ENCODE measurements at places on chromosomes 1 and 21.

DNA sequence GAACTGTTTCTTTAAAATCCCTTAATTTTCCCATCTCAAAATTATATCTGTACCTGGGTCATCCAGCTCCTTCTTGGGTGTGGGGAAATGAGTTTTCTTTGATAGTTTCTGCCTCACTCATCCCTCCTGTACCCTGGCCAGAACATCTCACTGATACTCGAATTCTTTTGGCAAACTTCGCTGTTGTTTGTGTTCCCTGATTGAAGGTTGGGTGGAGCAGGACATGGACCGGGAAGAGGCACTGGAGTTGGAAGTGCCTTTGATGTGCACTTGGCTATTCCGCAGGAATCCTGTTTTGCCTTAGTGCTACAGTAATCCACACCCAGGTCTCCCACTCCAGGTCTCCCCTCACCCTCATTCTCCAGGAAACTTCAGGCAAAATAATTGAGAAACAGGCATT lies 11.2 kb downstream of the MINDY1 start:
- DNase-seq: no peak

DNA sequence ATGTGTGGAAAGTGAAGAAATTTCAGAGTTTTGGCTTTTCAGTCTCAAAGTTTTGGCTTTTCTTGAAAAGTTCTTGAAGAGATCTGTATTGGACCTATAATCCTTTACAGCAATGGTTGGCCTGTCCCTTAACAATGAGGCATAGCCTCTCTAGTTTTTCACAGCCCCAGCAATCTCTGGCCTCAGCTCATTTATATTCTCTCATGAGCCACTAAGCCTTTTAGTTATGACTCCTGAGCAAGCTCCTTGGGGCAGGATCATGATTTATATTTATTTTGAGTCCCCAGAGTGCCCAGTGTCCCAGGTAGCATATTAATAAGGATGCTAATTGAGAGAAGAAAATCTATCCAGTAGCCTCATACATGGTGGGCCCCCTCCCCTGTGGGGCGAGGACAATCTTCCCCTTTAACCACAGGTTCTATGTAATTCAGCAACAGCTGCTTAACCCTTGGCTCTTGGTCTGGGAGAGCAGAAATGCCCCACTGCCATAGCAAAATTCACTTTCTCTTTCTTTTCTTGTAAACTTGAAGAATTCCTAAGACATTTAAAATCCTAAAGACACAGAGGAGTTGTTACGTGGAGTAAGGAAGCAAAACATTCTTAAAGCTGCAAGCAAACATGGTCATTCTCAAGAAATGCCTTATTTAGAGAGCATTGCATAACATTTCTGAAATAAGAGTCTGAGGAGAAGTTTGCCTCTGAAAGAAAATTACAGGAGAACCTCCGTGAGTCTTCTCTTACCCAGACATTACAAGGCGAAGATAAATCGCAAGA lies 6.3 kb downstream of the NGF start:
- DNase-seq: no peak

GRCh38 chr1:219189021-219189824 lies 15.5 kb downstream of the LYPLAL1 start:
- no peak for DNase-seq

DNA sequence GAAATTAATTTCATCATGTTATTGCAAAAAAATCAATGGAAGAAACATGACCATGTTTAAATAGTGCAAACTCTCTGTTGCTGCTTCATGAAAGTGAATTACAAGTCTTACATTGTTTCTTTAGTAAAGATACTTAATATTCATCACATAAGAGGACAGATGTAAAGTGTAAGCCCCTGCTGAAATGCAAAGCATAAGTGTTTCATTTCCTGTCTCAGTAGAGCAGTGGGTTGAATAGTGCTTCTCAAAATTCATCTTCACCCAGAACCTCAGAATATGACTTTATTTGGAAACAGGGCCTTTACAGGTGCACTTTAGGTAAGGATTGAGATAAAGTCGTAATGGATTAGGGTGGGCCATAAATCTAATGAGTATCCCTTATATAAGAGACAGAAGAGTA lies 738.4 kb upstream of the RGS18 start:
- no peak for DNase-seq

GRCh38 chr1:25520446-25521061 lies 22.9 kb upstream of the LDLRAP1 start:
- no peak for DNase-seq

GRCh38 chr1:42096554-42096953 lies 56.7 kb upstream of the GUCA2B start:
- no peak for DNase-seq

GRCh38 chr1:31781756-31782371 lies 17.7 kb upstream of the ADGRB2 start:
- no peak for DNase-seq

DNA sequence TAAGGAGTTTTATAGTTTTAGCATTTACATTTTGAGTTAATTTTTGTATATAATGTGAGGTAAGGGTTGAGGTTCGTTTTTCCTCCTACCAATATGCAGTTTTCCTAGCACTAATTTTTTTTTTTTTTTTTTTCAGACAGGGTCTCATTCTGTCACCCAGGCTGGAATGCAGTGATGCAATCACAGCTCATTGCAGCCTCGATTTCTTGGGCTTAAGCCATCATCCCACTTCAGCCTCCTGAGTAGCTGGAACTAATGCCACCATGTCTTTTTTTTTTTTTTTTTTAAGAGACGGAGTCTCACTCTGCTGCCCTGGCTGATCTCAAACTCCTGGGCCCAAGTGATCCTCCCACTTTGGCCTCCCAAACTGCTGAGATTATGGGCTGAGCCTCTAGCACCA lies 2.5 kb upstream of the UBASH3A start:
- DNase-seq: no peak

DNA sequence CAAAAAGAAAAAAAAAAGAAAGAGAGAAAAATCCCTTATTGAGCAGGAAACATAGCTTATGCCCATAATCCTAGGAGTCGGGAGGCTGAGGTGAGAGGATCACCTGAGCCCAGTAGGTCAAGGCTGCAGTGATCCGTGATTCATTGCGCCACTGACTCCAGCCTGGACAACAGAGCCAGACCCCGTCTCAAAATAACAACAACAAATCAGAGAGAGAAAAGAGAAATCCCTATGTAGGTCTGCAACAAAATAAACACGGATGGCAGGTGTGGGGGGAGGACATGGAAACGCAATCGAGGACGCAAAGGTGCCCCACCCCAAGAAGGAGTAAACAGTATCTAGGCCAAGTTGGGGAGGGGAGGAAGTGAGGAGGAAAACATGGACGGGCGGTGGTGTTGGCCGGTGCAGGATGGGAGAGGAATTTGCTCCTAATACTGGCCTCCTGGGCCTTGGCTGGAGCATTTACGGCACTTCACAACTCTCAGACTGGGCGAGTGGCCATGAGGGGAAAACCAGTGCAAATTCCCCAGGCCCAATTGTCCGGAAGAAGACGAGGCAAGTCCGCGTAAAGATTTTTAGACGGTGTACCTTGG lies 609 bp upstream of the CHTOP start:
- DNase-seq: no peak

DNA sequence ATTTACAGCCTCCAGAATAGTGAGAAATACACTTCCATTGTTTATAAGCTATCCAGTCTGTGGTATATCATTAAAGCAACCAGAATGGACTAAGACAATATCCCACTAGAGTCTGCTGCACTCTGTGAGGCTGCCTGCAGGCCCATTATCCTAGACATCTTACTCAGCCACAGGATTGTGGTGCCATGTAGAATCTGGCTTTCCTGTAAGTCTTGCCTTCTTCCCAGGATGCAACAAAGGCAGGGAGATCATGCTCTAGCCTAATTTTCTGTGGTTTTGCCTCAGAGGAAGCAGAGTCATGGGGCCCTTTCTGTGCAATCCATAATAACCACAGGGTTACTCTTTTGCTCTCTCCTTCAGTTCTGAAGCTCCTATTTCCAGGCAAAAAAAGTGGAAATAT lies 299.1 kb upstream of the DEPDC1 start:
- no peak for DNase-seq

DNA sequence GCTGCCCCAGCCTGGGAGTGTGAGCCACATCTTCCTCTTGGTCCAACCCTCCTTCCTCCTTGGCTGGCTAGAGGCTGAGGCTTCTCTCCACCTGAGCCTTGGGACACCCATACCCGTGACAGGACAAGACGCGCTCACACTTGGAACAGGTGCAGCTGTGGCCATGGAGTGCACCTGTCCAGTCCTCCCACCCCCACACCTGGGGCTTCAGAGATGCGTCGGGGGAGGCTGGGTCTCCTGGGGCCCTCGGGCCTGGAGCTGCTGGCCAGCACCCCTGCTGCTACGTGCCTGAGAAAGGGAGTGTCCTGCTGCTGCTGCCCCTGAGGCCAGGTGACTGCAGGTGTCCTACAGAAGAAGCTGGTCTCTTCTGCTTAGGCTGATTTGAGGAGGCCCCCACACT lies 37.0 kb upstream of the TMEM52 start:
- DNase-seq: no peak

DNA sequence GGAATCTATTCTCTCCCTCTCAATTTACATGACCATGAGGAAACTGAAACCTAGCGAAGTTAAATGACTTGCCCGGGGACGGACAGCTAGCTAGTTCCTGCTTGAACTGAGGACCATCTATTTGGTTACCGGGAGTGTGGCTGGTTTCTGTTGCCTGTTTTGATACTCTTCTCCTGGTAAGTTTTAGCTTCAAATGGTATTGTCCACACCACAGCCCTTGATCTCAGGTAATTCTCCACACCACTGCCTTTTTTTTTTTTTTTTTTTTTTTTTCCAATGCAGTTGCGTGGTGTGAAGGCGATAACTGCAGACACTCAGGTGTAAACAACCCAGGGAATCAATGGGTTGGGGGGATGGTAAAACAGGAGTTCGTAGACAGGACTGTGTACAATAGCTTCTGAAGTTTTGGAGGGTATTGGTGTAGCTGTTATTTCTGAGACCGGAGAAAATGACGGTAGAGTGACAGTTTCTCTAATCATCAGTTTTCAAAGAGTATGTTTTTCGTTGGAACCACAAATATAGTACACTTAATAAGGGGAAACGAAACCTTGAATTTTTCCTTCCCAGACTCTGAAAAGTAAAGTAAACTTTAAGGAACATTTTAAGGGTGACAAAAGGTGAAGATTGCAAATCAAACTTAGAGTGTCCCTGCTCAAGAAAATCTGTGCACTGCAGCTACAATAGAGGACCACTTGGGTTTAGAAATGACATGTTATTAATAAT lies 125.3 kb upstream of the CACYBP start:
- DNase-seq: no peak

GRCh38 chr1:88237058-88237457 lies 447.0 kb upstream of the PKN2 start:
- no peak for DNase-seq

GRCh38 chr1:17908945-17909344 lies 153.8 kb downstream of the ACTL8 start:
- DNase-seq: no peak

GRCh38 chr1:63774617-63775417 lies 1.0 kb downstream of the ROR1 start:
- no peak for DNase-seq

DNA sequence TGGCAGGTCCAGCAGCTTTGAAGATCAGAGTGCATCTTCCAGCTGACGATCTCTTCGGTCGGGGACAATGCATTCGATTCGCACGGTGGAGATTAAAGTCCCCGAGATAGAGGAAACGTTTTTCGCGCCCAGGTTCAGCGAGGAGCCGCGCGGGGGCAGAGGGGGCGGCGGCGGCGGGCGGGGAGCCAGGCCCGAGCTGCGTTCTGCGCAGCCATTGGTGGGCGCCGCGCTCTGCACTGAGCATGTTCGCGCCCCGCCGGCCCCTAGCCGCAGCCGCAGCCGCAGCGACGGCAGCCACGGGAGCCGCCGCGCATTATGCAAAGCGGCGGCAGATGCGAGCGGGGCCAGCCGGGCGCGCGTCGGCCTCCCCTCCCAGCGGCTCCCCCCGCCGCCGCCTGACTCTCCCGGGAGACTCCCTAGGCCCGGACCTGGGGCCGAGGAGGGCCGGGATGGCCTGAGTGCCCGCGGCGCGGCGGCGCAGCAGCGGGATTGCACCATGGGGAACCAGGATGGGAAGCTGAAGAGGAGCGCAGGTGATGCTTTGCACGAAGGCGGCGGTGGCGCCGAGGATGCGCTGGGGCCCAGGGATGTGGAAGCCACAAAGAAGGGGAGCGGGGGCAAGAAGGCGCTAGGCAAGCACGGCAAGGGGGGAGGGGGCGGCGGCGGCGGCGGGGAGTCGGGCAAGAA lies at the start of gene FMN2:
TSS of gene FMN2 (plus strand) at position 270 of the 687 bp plus-strand sequence. CDS start at position 497, 227 bp downstream.
- DNase-seq: peak; percentile 68

DNA sequence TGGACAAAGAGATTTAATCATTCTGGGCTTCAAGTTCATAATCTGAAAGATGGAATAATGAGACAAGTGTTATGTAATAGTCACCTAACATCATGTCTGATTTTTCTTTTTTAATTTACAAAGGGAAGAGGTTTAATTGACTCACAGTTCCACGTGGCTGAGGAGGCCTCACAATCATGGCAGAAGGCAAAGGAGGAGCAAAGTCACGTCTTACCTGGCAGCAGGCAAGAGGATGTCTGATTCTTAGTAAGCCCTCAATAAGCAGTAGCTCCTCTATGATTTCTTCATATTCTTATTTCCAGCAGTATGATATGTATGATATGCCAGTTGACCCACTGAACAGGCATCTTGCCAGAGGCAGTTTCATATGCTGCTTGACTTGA lies 152.7 kb downstream of the S1PR1 start:
- no peak for DNase-seq

- no peak for DNase-seq
Measured at GRCh38 chr1:172375211-172375631, 45.3 kb upstream of the C1orf105 start.

DNA sequence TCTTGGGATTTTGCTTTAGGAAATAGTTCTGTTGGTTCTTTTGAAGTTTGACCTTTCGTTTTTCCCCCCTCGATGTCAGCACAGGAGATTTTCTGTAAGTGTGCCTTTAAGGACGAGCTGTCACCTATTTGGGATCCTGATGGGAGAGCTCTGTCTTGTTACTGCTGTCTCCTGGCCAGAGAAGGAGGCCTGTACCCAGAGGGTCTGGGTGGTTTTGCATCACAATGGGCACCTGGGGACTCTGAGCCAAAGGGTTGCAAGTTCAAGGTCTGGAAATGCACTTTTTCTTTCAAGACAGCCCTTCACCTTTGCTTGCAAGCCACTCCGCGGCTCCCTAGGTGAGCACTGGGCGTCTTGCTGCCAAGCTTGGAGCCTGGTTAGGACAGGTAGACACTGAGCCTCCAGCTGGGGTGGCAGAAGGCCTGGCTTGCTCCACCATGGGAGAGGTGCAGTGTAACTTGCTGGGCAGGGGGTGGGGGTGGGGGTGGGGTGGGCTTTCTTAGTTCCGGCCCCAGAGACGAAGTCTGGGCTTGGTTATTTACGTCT lies 2.9 kb downstream of the AJAP1 start:
- no peak for DNase-seq

- DNase-seq: no peak
Measured at GRCh38 chr1:68495532-68495931, 1.4 kb downstream of the DEPDC1 start.

- DNase-seq: no peak
Measured at GRCh38 chr21:17537299-17537698, 24.5 kb downstream of the CXADR start.

Measured in NCI-H2081 treated with DMSO at 0.1 percent for 48 hours (cell line).